ENCODE measurements at places on chromosomes 3 and 15.

GRCh38 chr15:50183112-50183794 is 1.3 kb downstream of the SLC27A2 start:
- no peak for DNase-seq

DNA sequence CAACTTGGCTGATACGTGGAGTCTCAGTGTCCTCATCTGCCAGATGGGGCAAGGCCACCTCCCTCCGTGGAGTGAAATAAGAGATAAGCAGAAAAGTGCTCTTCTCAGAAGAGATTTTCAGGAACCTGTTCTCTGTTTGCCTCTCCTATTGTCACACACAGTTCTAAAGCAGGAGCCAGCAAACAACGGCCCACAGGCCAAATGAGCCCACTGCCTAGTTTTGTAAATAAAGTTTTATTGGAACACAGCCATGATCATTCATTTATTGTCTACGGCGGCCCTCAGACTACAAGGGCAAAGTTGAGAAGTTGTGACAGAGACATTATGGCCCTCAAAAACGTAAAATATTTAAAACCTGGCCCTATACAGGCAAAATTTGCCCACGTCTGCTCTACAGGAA is 256.8 kb upstream of the IGF1R start:
- no peak for DNase-seq

GRCh38 chr3:178186666-178187065 is 349.6 kb upstream of the KCNMB2 start:
- DNase-seq: no peak

GRCh38 chr3:129317848-129318247 is 39.2 kb downstream of the HMCES start:
- DNase-seq: no peak

DNA sequence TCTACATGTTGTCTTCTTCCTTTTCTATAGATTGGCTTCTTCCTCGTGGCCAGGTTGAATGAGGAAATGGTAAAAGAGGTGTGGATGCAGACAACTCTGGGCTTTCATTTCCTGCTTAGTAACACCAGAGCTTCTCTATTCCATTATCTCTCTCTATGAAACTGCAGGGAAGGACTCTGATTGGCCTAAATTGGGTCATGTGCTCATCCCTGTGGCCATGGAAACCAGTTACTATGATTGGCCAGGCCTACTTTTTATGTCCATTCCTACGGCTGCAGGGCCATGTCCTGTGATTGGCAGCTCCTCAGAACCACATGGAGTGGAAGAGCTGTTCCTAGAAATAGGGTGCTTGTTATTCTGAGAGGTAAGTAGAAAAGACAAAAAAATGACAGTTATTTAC is 486.9 kb upstream of the ADAMTS9 start:
- DNase-seq: no peak

- no peak for DNase-seq
Observed at GRCh38 chr3:46553154-46553553, 12.9 kb downstream of the LRRC2 start.

DNA sequence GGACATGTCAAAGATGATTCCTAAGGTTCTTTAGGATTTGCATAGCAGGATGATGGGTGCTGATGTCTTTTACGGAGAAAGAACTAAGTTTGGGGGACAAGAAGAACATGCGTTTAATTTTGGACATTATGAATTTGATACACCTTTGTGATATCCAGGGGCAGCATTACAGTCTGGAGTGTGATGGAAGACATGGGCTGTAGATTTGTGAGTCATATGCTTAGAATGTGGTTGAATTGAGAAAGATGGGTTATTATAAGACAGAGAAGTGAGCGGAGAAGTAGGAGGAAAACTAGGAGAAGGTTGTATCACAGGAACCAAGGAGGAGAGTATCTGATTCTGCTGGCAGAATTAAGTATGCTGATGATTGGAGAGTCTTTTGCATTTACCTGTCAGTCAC is 20.6 kb downstream of the NEO1 start:
- no peak for DNase-seq

DNA sequence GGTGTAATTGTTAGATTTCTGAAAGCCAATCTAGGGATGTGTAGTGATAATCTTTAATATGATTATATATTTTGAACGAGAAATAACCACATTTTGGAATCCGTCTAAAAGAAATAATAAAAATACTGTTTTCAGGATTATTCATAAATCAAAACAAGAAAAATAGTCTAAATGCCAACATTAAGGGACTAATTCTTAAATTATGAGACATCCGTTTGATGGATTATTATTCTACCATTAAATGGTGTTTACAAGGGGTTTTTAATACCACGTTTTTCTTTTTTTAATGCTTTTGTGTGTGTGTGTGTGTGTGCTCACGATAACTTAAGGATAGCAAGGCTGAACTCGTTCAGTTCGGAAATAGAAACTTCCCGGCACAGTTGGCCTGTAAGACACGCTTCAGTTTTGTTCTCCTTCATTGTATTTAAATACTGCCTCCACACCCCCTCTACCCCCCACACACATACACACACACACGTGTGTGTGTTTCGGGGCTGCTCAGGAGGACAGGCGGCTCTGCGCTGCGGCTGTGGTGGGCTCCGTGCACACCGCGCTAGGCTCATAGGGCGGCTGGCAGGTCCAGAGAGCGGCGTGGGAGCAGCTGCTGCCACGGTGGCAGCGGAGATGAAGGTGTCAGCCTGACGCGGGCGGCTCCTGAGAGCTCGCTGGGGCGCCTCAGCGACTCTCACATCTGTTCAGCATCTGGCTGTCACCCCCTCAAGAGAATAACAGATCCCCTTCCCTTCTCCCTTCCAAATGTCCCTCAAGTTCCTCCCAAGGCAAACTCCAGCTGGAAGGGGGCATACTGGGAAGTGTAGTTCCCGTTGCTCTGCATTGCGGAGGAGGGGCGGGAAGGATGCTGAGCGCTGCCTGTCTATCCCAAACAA is 23.0 kb upstream of the ANP32A start:
- no peak for DNase-seq

DNA sequence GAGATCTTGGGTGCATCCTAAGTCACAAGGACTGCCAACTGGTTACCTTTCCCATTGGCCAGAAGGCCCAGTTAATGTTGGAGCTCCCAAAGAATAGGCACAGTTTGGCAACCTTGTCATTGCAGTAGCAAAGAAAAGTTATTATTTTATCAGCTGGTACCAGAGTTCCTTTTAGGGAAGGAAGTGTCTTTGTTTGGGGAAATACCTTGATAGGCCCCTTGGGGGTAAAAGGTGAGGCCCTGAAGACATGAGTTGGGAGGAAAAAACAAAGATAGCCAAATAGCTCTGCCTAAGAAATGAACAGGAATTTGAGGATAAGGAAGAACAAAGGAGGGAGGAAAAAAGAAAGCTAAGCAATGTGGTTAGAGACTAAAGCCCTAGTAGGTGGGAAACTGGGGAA is 85.8 kb downstream of the ANP32A start:
- no peak for DNase-seq

DNA sequence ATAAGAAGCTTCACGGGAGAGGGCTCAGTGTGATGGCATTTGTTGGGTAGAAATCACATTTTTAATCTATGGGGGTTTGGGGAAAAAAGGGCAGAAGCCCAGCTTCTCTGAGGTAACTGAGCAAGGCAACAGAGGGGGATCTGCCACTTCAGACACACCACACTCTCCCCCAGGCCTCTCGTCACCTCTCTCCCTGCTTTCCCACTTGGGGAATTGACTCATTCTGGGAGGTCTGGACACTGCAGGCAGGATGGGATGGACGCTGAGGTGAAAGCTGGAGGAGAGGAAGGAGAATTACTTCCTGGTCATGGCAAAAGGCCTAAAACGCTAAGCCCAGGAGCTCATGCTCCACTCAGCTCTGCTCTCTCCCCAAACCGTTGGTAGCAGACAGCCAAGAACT is 33.2 kb downstream of the MYO5C start:
- no peak for DNase-seq

DNA sequence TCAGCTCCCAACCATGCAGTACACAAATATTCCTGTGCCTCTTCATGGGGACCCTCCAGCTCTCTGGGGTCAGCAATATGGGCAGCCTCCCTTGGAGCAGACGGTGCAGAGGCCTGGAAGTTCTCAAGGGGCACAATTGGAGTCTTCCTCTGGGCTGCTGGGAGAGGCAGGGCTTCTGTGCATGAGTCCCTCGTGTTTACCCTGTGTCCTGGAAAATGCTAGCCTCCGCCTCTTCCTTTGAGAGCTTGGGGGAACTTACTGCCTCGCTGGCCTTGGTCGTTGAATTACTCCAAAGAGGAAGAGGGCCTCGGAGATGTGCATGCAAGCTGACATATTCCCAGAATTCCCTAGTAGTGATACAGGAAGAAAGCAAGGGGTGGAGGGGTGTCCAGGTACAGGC is 284.4 kb upstream of the IGF1R start:
- no peak for DNase-seq

GRCh38 chr3:194306109-194306686 is 44.9 kb downstream of the CPN2 start:
- peak; percentile 18 for DNase-seq

DNA sequence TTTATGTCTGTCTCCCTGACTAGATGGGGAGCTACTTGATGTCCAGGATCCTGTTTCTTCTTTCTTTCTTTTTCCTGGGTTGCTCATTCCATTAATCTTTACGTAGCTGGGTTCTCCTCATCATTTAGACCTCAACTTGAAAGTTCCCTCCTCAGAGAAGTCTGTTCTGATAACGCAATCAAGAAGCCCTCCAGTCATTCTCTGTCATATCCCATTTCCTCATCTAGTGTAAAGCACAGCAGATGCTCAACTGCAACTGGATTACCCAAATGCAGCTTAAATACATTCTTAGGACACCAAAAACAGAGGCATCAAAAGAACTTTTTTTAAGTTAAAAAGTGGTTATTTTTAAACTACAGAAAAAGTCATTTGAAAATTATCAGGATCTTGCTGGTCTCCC is 51.7 kb upstream of the ST3GAL6 start:
- no peak for DNase-seq

DNA sequence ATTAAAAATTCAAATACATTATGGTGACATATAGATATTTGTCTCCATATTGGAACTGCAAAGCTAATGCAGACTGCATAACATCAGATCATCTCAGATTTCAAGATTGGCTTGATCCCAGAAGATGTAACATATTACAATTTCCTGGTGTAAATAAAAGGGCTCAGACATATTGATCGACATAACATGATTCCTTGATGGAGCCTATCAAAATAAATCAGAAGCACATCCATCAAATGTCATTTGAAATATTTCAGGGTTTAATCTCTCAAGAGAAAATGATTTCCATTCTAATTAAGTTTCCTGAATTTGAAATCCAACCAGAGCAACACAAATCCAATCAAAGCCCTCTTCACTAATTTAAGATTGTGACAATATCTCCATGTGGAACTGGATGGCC is 75.1 kb upstream of the UNC13C start:
- no peak for DNase-seq

- DNase-seq: no peak
Observed at GRCh38 chr15:101370330-101371024, 75.4 kb upstream of the SNRPA1 start.

DNA sequence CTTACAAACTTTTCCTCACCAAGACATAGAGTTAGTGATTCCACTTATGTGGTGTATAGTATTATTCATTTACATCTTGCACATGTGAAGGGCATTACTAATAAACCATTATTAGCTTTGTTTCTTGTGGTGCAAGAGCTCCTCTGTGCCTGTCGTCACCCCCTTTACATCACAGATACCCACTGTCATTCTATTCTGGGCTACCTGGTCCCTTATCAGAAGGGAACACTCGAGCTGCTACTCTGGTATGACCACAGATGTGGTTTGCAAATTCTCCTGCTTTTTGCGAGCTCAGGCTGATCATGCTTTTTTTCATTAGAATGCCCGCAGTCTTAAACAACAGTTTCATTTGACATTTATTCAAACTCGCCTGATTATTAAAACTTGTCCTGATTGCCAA is 13.9 kb upstream of the SENP2 start:
- no peak for DNase-seq

GRCh38 chr3:115325539-115325938 is 178.5 kb upstream of the ZBTB20 start:
- no peak for DNase-seq

GRCh38 chr3:12875857-12876836 is 34.8 kb upstream of the RPL32 start:
- no peak for DNase-seq

- DNase-seq: no peak
Observed at GRCh38 chr3:3346556-3346955, 167.1 kb upstream of the CRBN start.

DNA sequence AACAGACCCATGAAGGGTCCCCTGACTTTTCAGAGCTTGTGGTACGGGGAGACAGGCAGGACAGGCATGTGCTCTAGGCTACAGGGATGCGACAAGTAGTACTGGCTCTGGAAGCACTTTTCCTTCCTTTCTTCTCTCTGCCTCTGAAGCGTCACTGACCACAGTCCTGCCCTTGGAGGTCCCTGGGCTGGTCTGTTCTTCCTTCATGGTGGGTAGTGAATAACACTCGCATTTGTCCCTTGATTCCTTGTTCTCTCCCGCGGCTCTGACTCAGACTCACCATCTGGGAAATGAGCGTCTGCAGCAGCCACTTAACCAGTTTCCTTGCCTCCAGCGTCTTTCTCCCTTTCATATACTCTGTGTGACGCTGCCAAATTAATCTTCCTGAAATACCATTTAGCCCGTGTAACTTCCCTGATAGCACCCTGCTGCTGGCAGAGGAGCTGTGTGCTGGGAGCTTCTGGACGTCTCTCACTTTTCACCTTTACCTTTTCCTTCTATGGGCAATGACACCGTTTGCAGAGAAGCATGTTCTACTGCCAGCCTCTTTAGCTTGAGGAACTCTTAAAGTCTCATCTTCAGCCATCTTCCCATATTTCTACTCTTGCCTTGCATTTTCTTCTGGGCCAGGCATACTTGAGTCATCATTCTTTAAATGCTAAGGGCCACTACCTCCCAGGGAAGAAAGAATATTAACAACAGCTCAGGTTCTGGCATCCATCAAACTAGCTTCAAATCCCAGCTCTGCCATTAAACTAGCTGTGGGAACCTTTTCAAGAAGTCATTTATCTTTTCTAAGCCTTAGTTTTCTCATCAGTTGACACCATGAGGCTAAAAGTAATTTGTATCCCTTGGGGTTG is 33.6 kb downstream of the TMEM45A start:
- no peak for DNase-seq

Data from activated CD8-positive, alpha-beta memory T cell treated with anti-CD3 and anti-CD28 coated beads for 1 hour (primary cell).